Effector CD8-positive, alpha-beta T cell (primary cell): ENCODE measurements at places on chromosomes 5 and 9.

DNA sequence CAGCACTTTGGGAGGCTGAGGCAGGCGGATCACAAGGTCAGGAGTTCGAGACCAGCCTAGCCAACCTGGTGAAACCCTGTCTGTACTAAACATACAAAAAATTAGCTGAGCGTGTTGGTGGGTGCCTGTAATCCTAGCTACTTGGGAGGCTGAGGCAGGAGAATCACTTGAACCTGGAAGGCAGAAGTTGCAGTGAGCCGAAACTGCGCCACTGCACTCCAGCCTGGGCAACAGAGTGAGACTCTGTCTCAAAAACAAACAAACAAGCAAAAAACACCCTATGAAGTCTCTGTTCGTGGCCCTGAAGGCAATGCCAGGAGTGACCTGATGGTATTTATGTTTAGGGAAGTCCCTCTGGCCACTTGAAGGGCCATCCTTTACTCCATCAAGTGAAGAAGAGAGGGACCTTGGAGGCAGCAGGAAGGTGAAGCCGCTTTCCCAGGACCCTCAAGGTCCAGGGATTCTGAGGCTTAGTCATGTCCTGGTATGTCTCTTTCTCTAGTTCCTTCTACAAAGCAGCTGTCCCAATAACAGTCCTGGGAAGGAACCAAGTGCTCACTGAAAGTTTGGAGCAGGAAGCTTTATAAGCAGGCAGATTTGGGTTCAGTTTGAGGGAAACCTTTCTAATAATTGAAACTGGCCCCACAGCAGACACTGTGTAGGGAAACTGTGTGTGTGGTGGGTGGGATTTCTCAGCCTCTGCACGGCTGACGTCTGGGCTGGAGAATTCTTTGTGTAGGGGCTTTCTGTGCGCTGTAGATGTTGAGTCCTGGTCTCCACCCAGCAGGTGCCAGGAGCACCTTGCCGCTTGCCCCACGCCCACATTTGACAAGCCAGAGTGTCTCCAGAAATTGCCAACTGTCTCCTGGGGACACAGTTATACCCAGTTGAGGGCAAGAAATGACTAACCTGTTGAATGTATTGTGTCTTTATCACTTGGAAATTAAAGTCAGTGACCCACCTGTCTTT lies 12.5 kb downstream of the PHF2 start:
- DNase-seq: no peak

DNA sequence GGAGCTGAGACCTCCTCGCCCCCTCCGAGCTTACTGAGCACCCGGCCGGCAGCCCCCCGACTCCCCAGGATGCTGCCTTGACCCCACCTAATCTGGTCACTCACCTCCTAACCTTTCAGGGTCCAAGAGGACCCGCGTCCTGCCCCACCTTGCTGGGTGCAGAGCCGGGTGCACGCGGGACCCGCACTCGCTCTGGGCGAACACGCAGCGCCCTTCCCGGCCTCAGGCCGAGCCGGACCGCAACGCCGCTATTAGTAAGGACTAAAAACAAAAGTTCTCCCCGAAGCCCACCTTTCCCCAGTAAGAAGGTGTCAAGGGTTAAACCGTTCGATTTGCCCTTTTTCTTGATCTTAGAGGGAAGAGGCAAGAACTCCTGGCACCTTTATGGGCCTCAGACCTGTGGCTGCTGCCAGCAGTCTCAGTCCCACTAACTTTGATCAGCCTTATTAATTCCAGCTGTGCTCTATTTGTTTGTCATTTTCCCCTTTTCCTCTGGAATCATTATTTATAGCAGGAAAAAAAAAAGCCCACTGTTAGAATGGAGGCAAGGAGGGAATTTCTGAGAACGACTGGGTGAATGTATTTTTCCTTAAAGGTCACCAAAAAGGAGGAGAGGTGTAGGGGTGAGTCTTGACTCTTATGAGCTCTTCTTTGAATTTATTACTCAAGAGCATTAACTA lies 10.5 kb downstream of the IRX2 start:
- DNase-seq: no peak

DNA sequence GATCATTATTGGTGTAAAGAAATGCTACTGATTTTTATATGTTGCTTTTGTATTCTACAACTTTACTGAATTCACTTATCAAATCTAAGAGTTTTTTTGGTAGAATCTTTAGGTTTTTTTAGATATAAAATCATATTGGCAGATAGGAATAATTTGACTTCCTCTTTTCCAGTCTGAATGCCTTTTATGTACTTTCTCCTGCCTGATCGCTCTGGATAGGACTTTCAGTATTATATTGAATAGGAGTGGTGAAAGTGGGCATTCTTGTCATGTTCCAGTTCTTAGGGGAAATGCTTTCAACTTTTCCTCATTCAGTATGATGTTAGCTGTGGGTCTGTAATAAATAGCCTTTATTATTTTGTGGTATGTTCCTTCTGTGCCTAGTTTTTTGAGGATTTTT lies 8.3 kb downstream of the AHRR start:
- no peak for DNase-seq

GRCh38 chr5:84281383-84281782 lies 103.3 kb downstream of the EDIL3 start:
- DNase-seq: no peak

- no peak for DNase-seq
Observed at GRCh38 chr9:26579056-26579455, 313.5 kb downstream of the CAAP1 start.

DNA sequence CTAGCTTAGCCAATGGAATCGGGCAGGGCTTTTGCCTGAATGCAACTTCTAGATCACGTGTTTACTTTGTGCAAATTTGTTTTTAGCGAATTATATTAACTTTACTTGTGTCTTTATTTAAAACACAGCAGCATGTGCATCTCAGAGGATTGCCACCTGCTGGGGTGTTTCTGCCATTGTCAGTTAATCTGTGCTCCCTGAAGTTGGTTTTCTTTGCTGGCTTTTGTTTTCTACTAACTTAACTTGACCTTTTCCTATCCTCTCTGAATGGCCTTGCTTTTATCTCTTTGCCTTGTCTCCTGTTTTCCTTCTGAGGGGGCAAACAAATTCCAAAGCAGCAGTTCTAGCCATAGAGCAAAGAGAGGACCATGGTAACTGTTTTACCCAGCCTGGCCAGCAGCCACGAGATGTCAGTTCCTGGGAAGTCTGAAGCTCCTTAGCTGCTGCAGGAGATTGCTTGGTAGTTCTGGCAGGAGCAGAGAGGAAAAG lies 67.6 kb downstream of the ARHGEF28 start:
- no peak for DNase-seq

- no peak for DNase-seq
Observed at GRCh38 chr5:142143878-142144277, 35.3 kb downstream of the NDFIP1 start.

- DNase-seq: no peak
Observed at GRCh38 chr5:133232911-133233310, 181.1 kb downstream of the HSPA4 start.

GRCh38 chr5:77847814-77848290 lies 71.7 kb upstream of the TBCA start:
- DNase-seq: no peak
